Stimulated activated CD4-positive, alpha-beta T cell treated with anti-CD3 and anti-CD28 coated beads, Interleukin-15, amount 100 ng/mL, for 48 hours (primary cell): ENCODE measurements at places on chromosomes 6 and 20.

DNA sequence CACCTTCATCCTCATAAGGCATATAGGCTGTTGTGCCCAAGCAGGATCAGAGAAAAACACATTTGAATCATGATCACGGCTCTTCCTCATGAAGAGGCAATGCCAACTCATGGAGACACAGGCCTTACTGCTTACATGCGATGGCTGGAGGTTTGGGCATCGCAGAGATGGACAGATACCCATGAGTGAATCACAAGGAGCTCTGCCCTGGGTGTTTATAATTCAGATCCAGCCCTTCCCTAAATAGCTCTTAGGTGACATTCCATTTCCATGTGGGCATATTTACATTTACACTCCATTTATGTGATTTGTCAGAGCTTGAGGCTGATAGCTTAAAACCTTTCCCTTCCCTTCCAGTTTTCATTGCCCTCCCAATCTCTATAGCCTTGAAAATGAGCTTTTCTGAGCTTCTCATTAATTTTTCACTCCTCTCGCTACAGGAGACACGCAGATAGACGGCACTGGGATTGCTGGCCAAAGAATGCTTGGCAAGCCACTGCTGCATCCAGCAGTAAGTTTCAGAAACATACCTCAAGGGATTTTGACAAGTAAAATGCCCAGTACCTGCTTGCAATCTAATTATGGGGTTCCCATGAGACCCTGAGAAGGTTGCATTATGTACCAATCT lies 249.1 kb downstream of the TBC1D7 start:
- DNase-seq = no peak

DNA sequence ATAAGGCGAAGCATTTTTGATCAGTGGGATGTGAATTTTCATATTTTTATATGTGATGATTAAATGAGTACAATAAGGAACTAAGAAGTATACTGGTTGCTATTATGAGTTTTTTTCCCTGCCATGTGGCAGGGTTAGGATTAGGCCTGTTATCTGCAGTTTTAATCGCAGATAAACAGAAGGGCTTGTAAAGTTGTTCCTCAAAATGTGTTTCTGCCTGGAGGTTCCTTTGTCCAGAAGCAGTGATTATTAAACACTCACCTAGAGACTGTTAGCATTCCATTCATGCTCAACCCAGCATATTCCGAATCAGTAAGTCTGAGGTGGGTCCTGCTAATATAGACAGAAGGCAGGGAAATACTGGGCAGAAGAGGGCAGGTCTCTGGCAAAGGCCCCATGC lies 316.0 kb downstream of the CLIC5 start:
- DNase-seq = no peak

GRCh38 chr6:22605736-22606135 lies 36.4 kb downstream of the HDGFL1 start:
- no peak for DNase-seq

- no peak for DNase-seq
These were observed 2.0 kb downstream of the MSH5 start for GRCh38 chr6:31741815-31742214.

GRCh38 chr6:149127212-149127611 lies 190.3 kb upstream of the TAB2 start:
- no peak for DNase-seq

DNA sequence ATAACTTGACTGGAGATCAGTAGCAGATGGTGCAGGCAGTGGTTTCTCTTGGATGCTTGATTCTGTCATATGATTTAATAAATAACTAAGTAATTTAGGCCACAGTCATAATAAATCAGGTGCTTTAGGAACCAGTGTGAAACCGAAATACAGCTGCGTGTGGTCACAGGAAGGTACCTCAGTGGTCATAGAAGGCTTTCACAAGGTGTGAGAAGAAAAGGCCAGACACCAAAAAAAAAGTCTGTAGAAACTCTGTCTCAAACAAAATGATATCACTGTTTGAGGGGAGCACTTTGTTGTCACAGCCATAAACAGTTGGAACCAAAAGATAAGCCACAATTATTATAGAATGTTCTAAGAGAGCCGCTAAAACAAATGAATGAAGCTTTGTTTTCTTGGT lies 56.5 kb downstream of the ARMC2 start:
- no peak for DNase-seq

- no peak for DNase-seq
These were observed 631.4 kb downstream of the CDH26 start for GRCh38 chr20:60589623-60590022.

DNA sequence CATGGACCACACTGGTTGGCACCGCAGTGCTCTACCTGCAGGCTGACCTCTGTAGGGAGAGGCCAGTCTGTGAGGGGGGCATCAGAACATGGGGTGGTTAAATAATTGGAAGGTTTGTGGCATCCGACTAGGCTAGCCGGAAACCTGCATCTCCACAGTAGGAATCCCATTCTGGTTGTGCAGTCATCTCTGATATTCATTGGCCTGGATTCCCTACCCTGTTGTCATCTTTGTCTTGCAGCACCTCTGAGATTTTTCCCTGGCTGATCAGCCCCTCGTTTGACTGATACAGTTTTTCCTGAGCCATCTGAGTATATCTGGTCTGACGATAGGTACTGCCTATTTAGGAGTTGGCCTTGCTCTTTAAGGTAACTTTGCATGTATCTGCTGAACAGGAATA lies 259.4 kb downstream of the TMEM242 start:
- DNase-seq = no peak

DNA sequence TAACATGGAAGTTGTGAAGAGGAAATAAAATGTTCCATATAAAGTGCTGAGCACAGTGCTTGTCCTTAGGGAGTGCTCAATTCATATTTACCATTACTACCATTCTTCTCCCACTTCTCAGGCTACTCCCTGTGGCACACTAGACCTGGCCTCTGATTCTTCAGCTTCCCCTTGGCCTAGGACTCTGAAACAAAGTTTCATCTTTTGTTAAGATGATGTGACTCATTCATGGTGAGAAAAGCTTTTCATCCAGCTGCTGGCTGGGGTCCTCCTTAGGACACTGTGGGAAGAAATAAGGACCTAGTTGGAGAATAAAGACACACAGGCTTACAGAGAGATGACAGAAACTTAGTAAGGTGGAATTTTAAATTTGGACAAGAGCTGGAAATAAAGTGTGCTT lies 314.8 kb downstream of the CDC5L start:
- DNase-seq = no peak

DNA sequence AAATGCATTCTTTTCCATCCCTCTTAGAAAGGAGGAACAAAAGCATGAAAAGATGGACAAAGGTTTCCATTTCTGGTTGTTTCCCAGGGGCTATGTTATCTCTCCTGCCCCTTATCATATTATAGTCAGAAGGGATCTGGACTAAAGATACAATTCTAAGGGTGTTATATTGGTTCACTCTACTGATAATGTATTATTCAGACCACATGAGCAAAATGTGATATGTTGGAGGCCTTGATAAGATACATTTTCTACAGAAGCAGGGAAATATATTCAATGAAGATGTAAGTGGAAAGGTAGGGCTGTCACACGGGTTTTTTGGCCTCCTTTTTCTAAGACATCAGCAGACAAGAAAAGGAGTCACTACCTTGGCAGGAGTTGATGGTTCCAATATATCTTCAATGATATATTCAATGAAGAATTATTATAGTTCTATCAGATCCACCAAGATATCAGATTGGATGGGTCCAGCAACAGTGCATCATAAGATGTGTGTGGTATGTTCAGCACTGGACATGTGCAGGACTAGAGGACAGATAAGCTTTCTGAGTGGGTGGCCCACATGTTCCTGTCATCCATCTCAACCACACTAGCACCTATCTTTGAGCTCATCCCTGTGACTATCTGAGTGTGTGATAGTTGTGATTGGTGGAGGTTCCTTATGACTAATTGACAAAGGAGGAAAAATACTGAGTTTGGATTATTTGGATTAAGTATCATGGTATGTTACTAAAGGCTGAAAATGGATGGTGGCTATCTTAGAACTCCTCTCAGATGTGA lies 5.7 kb upstream of the ZKSCAN3 start:
- no peak for DNase-seq

DNA sequence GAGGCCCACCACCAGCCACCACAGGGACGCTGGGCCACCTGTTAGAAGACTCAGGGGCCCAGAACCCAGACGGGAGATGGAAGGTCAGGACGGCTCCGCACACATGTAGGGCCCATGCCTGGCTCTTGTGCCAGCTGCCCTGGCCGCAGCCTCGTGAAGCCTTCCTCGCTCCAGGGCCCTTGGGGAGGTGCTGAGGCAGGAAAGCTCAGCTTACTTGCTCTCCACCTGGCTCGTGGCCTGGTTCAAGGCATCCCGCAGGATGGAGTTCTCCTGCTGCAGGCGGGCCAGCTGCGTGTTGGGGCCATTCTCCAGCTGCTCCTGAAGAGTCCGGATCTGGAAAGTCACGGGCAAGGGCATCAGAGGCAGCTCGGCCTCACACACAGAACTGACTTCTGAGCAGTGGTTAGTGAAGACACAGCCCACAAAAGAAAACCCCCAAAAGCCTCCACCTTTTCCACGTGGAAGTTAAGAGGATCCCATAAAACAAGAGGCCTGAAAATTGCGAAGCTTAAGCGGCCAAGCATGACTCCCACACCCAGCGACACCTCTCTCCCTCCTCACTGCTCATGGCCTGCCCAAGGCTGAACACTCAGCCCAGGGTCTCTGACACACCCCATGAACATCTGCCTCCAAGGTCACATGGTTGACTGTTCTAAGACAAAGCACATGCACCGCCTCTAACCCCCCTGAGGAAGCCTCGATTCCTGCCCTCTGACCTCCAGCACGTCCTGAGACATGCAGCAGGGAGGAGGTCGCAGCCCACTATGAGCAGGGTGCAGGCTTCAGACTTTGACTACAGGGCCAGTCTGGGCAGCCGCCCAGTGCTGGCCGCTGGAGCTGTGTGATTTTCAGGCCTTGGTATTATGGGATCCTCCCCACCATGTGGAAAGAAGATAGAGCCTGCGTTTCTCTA lies 46.5 kb downstream of the RRBP1 start:
- no peak for DNase-seq

GRCh38 chr6:53326372-53327016 lies 22.3 kb downstream of the ELOVL5 start:
- DNase-seq = no peak

- DNase-seq = no peak
These were observed 438.1 kb downstream of the BCKDHB start for GRCh38 chr6:80544555-80544954.

DNA sequence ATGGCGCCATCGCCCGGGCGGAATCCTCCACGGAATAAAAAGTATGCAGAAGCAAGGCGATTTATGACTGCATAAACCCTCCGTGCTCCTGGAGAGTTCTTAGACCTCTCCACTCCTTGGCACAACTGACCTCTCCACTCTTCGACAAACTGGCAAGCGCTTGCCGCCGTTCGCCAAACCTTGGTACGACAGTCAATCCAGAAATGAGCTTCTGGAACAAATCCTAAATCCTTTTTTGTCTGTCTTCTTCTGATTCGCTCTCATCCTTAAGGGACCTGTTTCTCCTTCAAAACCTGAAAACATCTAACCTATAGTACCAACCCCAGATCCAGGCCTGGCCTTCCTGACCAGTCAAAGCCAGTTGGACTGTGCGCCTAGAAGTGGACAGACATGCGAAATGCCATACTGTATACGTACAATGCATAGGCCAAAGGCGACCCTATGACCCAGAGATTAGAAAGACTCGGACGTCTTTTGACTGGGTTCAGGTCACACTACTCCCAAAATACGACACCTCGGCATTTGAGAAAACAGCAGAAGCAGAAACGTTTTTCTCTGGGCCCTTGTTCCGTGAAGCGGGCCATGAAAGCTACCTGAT lies 59.4 kb downstream of the TRIM27 start:
- DNase-seq = no peak

GRCh38 chr6:88677356-88677755 lies 286.1 kb downstream of the RNGTT start:
- DNase-seq = no peak

- DNase-seq = no peak
These were observed 15.2 kb downstream of the PRND start for GRCh38 chr20:4736875-4737274.

DNA sequence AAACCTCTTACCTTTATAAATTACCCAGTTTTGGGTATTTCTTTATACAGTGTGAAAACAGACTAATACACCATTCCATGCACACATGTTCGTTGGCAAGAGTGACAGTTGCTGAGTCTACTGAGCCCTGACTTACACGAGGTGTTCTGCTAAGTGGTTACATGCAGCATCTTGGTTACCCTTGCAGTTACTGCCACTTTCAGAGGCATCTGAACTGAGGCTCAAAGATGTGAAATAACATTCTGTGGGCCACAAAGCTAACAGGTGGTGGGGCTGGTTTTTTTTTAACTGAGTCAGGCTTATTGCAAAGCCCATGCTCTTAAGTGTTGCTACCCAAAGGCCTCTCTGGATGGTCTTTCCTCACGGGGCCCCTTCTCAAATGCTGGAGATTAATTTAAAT lies 54.4 kb upstream of the GTSF1L start:
- no peak for DNase-seq

- no peak for DNase-seq
These were observed 838 bp downstream of the STMN3 start for GRCh38 chr20:63652192-63652980.

- no peak for DNase-seq
These were observed 83.9 kb downstream of the ZDHHC14 start for GRCh38 chr6:157464653-157465535.

DNA sequence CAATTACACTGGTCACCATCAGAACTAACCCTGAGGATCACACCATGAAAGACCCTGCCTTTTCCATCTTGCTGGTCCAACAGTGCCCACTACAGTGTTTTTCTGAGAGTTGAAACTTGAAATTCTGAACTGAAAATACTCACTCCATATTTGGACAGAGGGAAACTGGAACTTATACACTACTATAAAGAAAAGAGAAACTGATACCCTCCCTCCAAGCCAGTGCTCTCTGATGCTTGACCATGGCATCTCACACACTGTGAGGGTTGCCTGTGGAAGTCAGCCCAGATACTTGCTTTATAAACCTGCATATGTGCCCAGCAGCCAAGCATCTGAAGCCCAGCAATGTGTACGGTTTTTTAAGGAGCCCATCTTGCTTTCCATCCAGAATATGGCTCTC lies 108.7 kb downstream of the FOXA2 start:
- DNase-seq = no peak

DNA sequence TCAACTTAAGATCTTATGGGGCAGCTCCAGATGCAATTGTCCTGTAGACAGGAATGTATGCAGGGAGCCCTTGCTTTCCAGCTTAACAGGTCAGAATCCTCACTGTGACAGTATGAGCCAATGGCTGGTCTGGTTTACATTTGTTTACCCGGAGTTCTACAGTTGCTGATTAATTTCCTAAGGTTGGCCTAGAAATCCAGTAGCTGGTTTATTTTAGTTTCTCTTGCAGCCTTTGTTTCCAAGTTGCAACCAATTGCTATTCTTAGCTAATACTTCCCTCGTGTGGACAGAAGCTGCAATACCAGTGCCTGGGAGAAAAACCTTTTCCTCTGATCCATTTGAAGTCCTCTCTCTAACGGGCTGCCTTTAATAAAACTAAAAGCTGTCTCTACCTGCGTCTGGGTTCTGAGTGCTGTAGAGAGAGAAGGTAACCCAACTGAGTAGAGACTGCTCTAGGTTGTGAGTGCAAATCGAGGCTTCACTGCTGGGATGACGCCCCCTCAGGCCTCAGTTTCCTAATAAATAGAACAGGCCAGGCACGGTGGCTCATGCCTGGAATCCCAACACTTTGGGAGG lies 45.9 kb downstream of the ZNF217 start:
- DNase-seq = no peak
